ENCODE measurements at places on chromosomes 5 and 9.

- DNase-seq: no peak
Observed at GRCh38 chr9:91771027-91771426, 179.0 kb downstream of the ROR2 start.

DNA sequence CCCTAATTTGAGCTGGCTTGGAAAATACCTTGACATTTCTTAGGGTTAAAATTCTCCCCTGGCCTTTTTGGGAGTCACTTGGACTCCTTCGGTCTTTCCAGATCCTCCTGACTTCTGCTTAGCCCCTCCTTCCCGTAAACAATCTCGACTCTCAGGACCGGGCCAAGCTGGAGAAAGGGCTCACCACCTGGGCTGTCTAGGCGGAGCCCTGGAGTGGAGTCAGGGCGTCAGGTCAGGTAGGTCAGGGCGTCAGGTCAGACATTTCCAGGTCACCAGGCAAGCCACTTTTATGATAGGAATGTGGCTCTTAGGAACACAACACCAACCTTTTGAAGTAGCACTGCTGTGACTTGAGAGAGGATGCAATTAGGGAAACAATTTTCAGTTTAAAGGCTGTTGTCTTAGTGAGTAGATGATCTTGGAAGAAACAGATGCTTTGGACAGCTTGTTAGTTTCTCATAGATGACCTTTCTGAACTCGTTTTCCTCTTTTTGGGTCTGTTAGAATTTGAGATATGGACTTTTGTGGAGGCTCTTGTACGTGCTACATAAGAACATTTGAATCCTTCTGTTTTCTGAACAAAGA, 12.8 kb downstream of the OSTF1 start:
- no peak for DNase-seq

- DNase-seq: no peak
Observed at GRCh38 chr5:74934949-74935751, 69.0 kb upstream of the FAM169A start.

- no peak for DNase-seq
Observed at GRCh38 chr5:96742538-96742937, 65.2 kb downstream of the ERAP1 start.

DNA sequence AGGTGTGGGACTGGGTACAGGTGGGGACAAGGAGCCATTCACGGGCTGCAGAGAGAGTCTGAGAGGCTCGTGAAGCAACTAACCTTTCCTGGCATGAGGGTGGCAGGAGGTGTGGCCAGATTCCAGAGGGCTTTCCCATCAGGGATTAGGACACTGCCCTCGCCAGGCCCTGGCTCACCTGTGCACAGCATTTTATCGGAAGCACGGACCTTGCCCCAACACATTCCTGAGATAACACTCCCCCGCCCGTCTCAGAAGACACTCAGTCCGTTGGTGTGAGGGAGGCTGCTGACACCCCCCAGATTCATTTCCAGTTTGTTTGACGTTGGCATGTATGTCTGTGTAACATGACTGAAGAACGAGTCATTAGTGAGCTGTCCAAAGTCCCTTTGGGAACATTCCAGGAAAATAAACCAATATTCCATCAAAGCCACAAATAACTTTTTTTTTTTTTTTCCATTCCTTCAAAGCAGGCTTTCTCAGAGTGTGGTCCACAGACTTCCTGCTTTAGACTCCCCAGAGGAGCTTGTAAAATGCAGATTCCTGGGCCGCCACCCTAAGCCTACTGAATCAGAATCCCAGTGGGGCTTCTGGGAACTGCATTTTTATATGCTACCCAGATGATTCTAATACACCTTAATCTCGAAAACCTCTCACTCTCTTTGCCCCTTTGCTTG, 23.4 kb downstream of the WWC1 start:
- DNase-seq: no peak

GRCh38 chr9:135555203-135555602, 6.4 kb upstream of the PAEP start:
- no peak for DNase-seq

DNA sequence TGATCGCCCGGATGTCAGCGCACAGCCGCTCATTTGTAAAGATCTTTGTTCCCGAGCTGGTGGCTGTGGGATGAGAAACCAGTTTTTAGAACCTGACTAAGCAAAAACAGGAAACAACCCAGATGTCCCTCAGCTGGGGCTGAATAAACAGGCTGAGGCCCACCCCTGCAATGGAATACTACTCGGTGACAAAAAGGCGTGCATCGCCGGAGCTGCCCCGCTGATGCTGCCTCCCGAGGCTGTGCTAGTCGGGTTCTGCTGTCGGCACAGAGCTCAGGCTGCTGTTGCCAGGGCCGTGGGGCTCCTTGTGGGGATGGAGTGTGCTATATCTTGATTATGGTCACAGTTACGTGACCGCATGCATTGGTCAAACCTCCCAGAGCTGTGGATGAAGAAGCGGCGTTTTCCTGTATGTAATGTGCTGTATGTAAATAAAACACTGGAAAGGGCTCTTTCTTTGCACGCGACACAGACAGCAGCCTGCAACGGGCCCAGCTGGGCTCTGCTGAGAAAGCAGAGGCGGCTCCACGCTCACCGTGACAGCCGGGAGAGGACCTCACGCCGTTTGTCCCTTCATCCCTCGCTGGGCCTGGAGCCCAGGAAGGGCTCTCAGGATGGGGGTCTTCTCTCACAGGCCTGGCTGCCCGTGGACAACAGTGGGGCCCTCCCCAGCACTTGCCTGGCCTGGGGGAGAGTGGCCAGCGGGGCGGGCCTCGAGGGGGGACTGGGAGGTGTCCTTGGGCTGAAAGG, 51.5 kb upstream of the RNU6ATAC start:
- no peak for DNase-seq

DNA sequence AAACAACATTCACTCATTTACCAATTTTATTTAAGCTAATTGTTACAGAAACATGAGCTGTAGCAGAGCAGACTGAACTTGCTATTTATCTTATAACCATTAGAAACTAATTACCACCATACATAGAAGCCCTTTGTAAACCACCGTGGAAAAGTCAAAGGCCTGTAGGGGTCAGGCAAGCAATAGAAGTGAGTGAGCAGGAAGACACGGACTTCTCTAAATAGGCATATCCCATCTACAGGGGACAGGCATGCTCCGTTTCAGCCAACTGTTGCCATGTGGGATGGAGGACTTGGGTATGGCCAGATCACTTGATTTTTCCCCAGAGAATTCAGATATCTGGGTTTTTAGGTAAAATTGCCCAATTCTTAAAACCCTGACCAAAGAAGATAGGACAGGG, 44.8 kb downstream of the PRRC1 start:
- DNase-seq: no peak

GRCh38 chr9:109487247-109487646, 10.9 kb downstream of the PTPN3 start:
- DNase-seq: no peak

GRCh38 chr9:137423514-137424291, 510 bp downstream of the NOXA1 start:
- DNase-seq: no peak

GRCh38 chr9:69215774-69216485, 41.9 kb downstream of the TJP2 start:
- no peak for DNase-seq

- no peak for DNase-seq
Observed at GRCh38 chr9:125241863-125242739, 958 bp upstream of the HSPA5 start.

- no peak for DNase-seq
Observed at GRCh38 chr9:1759009-1759408, 256.1 kb upstream of the SMARCA2 start.

DNA sequence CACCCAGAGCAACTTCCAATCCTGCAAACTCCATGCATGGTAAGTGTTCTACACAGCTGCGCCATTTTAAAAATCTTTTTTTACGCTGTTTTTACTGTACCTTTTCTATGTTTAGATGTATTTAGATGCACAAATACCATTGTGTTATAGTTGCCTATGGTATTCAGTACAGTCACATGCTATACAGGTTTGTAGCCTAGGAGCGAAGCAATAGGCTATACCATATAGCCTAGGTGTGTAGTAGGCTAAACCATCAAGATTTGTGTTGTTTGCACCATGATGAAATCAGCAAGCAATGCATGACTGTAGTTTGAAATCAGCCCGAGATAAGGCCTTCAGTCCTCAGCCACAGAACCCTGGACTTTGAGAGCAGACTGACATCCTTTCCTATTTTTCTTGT, 101.2 kb downstream of the LIX1 start:
- no peak for DNase-seq

- no peak for DNase-seq
Observed at GRCh38 chr5:153489611-153490010, 859 bp upstream of the GRIA1 start.

DNA sequence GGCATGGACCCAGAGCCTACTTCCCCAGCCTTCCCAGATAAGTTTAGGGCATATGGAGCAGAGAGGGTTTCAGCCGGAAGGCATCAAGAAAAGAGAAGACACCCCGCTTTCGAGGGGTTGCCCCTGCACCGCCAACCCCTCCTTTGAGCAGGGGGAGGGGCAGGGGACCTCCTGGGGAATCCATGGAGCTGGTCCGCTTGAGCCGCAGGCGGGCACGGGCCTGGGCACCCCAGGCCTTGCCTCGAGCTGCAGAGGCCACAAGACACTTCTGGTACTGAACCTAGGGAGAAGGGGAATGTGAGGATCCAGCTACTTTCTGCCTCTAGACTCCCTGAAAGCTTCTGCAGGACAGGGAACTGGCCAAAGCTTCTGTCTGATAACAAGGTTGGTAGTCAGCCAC, 1.3 kb upstream of the SRA1 start:
- no peak for DNase-seq

GRCh38 chr9:131873891-131874440, 134.1 kb upstream of the RAPGEF1 start:
- DNase-seq: no peak

DNA sequence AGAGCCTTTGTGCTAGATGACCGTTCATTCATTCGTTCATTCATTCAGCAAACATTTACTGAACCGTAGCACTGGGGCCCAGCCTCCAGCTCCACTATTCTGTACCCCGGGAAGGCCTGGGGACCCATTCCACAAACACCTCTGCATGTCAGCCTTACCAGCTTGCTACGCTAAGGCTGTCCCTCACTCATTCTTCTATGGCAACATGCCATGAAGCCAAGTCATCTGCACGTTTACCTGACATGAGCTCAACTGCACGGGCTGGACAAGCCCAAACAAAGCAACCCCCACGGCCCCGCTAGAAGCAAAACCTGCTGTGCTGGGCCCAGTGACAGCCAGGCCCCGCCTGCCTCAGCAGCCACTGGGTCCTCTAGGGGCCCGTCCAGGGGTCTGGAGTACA, 6.0 kb downstream of the CEL start:
- DNase-seq: no peak
